ENCODE measurements at places on chromosomes 13 and 19.

- DNase-seq, result no peak
These were observed 571.6 kb downstream of the UQCRFS1 start for GRCh38 chr19:28641395-28641794.

GRCh38 chr19:5578097-5578846 lies 10.5 kb upstream of the TINCR start:
- peak; percentile 28 for DNase-seq

DNA sequence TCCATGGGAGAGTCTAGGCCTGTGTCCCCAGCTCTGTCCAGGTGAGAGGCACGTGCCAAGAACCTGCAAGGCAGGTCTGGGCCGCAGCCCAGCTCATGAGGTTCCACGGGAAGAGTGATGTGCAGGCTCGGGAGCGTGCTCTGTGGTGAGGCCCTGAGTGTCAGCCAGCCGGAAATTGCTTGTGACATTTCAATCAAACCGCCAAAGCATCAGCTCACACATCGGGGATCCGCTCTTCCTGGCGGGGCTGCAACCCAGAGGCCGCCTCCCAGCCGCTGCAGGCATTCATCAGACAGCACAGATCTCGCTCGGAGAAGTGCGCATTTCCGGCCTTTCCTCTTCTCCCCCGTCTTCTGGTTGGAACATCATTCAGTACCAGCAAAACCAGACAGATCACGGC lies 109.3 kb downstream of the KDM4B start:
- no peak for DNase-seq

DNA sequence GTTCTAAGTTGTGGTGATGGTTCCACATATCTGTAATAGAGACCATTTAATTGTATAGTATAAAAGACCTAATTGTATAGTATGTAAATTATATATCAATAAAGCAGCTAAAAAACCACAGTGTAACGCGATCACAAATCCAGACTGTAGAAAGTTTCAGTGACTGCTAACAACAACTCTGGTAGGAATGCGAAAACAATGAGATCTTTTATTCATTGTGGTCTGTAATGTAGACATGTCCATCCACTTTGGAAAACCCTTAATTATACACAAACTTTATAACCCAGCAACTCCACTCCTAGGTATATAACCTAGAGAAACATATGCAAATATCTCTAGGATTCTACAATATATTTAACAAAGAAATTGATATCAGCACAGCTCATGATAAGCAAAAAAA lies 549.5 kb downstream of the SLITRK1 start:
- no peak for DNase-seq

- DNase-seq, result no peak
These were observed 83.0 kb downstream of the FLT1 start for GRCh38 chr13:28411831-28412353.

GRCh38 chr19:37930416-37930815 lies 23.4 kb downstream of the SIPA1L3 start:
- DNase-seq, result no peak

GRCh38 chr19:34731019-34731829 lies 2.8 kb upstream of the ZNF181 start:
- DNase-seq, result no peak

Data from kidney glomerular epithelial cell (primary cell).